ENCODE measurements at places on chromosomes 12 and 14.

DNA sequence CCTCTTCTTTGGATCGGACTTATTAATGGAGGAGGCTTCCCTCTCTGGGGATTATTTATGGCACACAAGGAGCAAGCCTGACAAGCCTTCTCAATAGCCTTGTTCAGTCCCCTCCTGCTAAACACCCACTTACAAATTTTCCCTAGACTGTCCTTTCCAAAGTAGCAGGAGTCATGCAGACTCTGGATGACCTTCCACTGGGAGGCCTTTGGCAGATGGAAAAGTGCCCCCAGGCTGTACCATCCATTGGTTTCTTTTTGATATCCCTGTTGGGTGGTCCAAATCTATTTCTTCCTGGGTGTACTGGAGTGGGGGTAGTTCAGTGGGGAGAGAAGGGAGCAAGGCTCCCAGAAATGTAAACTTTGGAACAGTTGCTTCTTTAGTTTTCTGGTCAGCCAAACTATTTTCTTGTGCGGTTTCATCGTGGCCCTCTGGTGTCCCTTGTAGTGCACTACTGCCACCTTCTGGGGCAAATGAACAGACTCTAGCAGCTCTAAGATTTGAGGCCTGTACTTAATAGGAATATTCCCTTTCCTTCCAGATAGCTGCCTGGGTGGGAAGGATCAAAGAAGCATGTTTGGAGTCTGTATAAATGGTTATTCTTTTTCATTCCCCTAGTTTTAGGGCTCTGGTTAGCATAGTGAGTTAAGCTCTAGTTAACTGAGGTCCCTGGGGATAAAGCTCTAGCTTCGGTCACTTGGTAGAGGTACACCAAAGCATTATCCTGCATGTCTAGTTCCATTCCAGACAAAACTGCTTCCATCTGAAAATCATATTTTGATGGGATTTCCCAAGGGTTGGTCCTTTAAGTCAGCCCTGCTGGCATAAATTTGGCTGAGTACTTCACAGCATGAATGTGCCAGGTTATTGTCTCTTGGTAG is 409.5 kb downstream of the SLC6A15 start:
- no peak for DNase-seq

GRCh38 chr14:100727086-100727872 is 587 bp downstream of the DLK1 start:
- DNase-seq: no peak

- DNase-seq: no peak
These were observed 116.7 kb downstream of the CACNA1C start for GRCh38 chr12:2169489-2169888.

DNA sequence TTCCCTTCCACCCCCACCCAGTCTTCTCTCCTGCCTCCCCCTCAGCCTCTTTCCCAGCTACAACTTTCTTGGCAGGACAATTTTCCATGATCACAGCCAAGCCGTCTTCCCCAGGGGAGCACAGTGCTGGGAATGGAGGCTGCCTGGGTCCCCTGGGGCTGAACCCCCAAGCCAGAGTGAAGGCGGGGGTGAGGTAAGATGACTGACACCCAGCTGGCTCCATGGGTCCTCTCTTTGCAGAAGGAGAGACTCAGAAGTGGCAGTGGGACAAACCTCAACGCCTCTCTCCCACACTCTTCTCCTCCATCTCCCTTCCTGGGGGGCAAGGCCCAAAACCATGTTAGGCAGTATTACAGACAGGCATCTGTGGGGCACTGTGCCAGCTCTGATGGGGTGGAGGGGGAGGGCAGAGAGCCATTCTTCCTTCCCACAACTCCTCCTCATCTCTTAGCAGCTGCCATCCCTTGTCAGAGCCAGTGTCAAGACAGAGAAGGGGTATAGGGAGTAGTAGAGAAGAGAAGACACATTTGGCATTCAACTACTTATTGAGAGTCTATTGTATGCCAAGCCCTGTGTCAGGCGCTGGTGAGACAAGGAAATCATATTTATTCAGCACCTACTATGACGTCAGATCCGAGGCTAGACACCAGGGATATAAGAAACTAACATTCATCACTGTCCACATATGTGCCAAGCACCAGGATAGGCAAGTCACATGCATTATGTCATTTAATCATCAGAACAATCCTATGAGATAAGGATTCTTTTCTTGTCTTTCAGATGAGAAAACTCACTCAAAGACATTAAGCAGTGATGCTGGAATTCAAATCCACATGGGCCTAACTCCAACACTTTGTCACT is 3.6 kb downstream of the ITGA7 start:
- DNase-seq: no peak

- no peak for DNase-seq
These were observed 52.3 kb downstream of the PPM1H start for GRCh38 chr12:62882696-62883095.

GRCh38 chr14:51289169-51289568 is 49.1 kb downstream of the TMX1 start:
- DNase-seq: no peak

- DNase-seq: no peak
These were observed 262.7 kb downstream of the BTG1 start for GRCh38 chr12:91882910-91883309.

DNA sequence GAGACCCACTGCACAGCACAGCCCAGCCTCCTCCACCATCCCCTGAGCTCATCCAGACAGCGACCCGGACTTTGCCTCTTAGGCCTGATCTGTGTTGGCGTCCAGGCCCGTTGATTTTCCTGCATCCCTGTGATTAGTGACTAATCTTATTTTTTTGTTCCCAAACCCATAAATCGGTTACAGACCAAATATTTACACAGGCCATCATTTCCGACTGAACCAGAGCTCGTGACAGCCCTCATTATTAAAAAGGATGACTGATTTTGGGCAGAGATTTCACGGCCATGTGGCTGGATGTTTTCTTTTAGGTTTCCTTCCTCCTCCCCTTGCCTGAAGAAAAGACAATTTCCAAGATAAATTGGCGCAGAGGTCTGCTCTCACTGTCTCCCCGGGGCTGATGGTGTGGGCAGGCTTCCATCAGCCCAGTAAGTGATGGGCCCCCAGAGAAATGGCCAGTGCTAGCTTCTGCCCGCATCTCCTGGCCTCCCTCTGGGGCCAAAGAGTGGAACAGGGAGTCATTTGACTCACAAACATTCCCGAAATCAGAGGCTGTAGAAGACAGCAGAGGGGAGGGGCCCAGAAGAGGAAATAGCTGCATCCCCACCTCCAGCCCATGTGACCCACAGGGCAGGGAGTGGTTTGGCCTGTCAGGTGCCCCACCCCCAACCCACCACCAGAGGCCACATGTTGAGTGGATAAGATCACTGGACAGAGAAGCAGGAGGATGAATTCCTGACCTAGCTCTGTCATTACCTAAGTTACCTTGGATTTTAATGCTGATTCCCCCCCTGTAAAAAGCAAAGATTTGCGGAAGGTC is 283.5 kb downstream of the KSR2 start:
- no peak for DNase-seq

- no peak for DNase-seq
These were observed at the start of gene DYRK4 for GRCh38 chr12:4562034-4562657. TSS of gene DYRK4 (plus strand) at chr12:4562208. CDS start at chr12:4562246, 38 bp downstream.

DNA sequence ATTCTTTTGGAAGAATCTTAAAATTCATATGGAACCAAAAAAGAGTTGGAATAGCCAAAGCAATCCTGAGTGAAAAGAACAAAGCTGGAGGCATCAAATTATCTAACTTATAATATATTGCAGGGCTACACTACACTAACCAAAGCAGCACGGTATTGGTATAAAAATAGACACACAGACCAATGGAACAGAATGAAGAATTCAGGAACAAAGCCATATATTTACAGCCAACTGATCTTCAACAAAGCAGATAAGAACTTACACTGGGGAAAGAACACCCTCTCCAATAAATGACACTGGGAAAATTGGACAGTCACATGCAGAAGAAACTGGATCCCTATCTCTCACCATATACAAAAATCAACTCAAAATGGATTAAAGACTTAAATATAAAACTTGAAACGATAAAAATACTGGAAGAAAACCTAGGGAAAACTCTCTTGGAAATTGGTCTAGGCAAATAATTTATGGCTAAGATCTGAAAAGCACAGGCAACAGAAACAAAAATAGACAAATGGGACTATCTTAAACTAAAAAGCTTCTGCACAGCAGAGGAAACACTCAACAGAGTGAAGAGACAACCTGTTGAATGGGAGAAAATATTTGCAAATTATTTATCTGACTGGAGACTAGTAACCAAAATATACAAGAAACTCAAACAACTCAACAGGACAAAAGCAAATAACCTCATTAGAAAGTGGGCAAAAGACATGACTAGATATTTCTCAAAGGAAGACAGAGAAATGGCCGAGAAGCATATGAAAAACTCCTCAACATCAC is 286.3 kb downstream of the ITPR2 start:
- no peak for DNase-seq

DNA sequence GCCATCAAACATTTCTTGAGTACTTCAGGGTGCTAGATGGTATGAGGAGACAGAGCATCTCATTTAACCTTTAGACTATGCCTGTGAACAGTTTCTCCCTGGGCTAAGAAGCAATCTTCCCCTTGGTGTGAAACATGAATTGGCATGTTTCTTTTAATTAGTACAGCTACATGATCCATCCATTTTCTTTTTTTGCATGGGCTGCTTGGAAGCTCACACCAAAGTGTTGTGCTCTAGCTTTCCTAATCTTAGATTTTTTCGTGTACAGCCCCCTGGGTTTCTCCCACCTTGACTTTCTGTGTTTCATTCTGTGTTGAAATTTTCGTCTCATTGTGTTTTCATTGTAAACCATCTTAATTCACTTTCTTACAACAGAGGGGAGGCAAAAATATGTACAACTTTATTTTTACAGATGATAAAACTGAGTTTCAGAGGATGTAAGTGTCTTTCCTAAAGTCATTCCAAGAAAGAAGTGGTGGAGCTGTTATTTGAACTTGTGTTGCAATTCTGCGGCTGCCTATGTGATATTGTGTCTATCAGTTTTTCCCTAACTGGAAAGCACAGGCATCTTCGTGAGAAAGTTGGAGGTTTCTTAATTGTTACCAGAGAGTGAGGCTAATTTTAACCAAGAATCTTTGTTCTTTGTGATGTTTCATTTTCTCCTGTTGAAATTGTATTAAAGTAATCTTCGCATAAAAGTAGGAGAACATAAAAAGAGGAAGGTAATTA is 64.5 kb downstream of the DAAM1 start:
- DNase-seq: no peak

- no peak for DNase-seq
These were observed 948.8 kb downstream of the TRHDE start for GRCh38 chr12:73220951-73221350.

DNA sequence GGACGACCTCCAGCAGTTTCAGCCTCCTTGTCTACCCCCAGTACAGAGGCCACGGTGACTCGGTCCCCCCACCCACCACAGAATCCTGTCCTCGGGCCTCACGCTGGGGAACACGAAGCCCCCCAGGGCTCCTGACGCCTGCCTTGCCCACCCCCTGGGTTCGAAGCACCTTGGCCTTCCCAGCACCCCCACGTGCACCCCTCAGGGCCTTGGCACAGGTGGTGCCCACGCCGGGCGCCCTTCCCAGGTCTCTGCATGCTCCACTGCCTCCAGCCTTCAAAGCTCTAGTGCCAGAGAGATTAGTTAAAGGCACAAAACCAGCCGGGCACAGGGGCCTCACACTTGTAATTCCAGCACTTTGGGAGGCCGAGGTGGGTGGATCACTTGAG is 61.8 kb downstream of the NOC4L start:
- DNase-seq: no peak

- DNase-seq: no peak
These were observed 1.8 kb downstream of the PITPNM2 start for GRCh38 chr12:123149088-123149487.

DNA sequence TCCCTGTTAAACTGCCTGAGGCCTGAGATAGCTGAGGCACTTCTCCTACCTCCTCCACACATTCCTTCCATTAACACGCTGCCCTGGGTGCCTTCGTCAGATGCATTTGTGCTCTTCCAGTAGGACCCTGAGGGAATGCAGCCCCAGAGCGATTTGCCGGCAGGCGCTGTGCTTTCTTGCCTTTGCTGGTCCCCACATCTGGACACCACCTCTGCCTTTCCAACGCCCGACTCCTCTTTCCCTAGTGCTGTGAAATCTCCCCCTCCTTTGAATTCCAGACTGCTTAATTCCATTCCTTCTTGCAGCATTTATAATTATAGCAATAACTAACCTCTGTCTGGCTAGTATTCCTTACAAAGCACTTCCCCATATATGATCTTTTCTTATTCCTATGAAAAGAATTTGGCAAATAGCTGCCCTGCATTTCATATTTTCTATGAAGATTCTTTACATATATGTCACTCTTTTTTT is 88.4 kb downstream of the C12orf75 start:
- no peak for DNase-seq

GRCh38 chr14:38143659-38144505 is 63.8 kb upstream of the SSTR1 start:
- DNase-seq: no peak

DNA sequence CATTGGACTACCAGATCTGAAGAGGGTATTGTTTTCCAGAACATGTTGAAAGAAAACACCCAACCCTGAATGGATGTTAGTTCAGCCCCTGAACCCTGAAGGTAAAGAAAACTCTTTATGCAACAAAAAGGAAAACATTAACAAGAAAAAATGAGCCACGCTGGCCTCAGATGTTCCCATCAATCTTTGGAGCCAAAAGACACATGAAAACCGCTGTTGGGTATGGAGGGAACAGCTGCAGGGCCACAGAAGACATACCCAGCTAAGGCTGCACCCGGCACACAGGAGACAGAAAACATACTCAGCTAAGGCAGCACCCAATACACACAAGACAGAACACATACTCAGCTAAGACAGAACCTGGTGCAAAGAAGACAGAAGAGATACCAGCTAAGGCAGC is 51.3 kb upstream of the GALNT9 start:
- no peak for DNase-seq

DNA sequence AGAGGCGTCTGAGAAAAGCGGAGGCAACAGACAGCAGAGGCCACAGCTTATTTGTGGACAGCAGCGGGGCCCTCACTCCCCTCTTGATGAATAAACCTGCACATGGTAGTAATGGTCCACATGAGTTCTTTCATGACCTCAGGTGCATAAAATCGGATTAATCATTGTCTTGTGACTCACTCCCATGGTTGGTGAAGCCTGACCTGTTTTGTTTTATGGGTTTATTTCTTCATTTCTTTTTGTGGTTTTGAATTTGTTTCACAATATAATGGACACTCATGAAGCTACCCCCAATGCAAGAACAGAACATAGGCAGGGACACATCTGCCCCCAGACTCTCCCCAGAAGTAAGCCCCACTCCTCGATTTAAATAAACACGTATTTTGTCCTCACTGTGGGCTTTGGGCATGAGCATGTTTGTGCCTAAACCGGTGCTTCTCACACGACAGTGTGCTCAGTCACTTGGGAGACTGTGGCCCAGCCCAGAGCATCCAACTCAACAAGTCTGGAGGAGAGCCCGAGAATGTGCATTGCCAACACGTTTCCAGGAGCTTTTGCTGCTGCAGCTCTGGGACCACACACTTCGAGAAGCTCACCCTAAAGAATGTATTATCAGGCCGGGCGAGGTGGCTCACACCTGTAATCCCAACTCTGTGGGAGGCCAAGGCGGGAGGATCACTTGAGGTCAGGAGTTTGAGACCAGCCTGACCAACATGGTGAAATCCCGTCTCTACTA is 116.1 kb downstream of the SCARB1 start:
- no peak for DNase-seq

GRCh38 chr14:35174342-35174741 is 52.0 kb downstream of the PRORP start:
- DNase-seq: no peak

GRCh38 chr12:81759190-81760051 is at the start of gene PPFIA2:
TSS of gene PPFIA2 (minus strand) at chr12:81759350.
- no peak for DNase-seq

- no peak for DNase-seq
These were observed 14.2 kb downstream of the PROX2 start for GRCh38 chr14:74861734-74862090.

- no peak for DNase-seq
These were observed 117.6 kb downstream of the NCOR2 start for GRCh38 chr12:124449623-124450375.

Data from naive B cell (primary cell).